Stimulated activated CD8-positive, alpha-beta memory T cell treated with anti-CD3 and anti-CD28 coated beads, Interleukin-4, amount 100 ng/mL, for 48 hours (primary cell): ENCODE measurements at places on chromosomes 6 and 20.

- DNase-seq = no peak
Measured at GRCh38 chr6:35385457-35386202, 43.3 kb downstream of the PPARD start.

DNA sequence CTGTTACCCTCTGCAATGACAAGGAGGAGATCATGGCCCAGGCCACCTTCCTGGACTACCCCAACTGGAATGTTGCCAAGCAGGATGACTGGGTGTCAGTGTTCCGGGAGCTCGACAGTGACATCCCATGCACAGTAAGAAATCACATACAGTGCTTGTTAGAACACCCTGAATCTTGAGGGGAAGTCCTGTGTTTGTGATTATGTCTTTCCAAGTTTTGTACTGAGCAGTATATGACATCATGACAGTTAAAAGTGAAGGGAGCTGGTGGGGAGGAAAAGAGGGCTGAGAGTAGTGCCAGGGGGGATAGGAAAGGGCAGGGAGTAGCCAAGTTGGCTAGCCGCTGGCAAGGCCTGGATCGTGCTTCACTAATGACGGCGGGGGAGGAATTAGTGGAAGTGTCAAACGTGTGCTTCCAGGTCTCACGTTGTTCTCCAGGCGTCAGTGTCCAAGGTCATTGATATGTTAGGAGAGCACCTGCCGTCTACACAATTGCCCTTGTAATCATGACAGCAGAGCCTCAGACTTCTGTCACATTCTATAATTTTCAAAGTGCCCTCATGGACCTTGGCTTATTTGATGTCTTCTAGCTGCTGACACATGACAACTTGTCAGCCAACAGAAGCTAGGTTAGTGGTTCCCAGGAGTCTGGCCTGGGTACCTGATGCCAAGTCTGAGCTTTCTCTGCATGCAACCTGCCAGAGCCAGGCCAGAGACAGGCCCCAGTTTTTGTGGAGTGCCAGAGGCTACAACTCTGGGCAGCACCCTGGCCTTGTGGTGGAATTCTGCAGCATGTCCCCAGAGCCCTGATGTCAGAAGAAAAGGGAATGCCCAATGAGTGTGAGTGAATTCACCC lies 18.8 kb downstream of the CFAP61 start:
- no peak for DNase-seq

DNA sequence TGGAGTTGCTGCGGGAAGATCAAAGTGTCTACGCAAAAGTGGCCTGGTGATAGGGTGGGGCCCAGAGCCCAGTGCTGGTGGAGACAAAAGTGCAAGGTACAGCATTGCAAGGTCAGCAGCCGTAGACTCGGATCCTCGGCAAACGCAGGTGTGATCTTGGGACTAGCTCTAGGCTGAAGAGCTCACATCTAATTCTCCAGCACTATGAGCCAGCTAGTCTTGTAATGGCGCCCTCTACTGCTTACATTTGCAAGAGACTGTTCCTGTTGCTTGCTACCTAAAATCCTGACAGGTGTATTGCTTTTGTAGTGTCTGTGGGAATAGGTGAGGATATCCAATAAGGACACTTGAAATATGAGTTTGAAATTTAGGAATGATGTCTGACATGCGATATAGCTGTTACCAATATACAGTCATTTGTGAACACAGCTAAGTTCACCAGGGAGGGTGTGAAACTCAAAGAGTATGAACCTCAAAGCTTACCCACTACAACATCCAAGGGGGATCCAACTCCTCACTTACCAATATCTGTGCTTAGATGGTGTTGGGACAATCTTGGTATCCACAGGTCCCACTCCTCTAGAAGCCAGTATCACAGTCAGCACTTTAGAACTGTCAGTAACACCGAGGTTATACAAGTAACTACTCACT lies 58.4 kb downstream of the PDE7B start:
- DNase-seq = peak; percentile 47

DNA sequence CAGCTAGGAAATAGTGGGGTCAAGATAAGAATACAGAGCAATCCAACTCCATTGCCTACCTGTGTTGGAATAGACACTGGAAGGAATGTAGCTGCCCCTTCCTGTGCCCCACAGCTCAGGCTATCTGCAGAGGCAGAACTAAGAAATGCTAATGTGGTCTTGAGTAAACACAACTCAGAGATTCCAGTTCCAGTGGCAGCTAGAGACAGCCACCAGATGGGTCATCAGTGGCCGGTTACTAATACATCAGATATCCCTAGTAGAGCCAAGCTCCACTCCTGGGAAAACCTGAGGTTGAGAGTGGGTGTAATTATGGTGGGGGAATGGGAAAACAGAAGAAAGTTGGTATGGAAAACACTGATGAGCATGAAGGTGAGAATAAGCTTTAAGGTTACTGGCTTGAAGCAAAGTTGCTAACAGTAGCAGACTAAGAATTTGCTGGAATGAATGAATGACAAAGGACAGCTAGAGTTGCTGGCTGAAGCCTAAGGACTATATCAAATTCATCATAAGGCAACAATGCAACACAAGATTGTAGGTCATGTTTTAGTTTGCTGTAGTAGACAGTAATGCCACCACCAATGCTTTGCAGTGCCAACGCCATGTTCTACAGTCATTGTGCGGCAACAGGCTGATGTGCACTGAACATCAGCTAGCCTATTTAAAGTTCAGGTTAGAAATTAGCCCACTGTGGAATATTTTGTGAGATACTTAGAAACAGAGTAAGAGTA lies 28.3 kb upstream of the FAM83C start:
- no peak for DNase-seq

- no peak for DNase-seq
Measured at GRCh38 chr6:105433723-105434122, 30.8 kb upstream of the PREP start.

DNA sequence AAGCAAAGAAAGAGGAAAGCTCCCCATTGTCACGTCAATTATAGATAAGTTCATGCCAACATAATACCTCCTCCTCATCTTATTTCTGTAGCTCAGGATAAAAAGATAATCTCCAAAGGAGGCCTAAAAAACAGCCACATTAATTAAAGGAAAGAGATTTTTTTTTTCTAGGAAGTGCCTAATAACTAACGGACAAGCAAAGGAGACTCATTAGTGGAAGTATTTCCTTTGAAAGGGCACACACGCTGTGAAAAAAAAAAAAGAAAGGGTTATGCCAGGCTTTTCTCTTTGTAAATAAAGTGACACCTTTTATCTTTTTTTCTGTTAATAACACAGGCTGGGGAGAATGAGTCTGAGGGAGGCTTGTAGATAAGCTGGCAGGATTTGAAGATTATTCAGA lies 55.7 kb downstream of the PCSK2 start:
- DNase-seq = no peak

DNA sequence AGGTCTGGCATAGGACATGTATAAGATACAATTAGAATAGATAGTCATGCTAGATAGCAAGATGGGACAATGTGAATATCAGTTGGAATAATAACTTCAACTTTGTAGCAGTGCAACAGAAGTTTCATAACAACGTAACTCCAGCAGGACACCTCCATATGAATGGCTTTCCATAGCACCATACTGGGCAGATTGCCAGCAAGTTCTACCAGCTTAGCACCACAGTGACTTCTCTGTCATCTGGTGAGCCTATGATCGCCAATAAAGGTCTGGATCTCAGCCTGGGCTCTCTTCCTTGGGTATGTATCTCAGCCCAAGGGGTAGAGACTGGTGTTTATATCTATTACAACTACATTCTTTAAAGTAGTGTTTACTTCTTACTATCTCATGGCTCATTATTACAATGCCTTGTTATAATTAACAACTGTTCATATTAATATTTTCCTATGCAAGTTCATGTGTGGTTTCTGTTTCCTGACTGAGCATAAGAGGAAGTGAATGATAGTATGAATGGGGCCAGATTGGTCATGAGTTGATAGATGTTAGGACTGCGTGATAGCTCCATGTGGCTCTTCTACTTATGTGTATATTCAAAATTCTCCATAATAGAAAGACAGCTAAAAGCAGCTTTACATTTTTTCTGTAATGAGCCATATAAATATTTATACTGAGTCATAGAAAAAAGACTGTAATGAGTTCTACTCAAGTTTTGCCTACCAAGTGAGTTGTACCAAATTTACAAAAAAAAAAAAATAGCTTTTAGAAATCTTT lies 22.9 kb downstream of the HTR1B start:
- DNase-seq = no peak

- no peak for DNase-seq
Measured at GRCh38 chr6:64482631-64483030, 847.0 kb downstream of the PHF3 start.

GRCh38 chr20:57153238-57153905 lies 113.1 kb downstream of the BMP7 start:
- no peak for DNase-seq

GRCh38 chr6:71886184-71887005 lies at the start of gene RIMS1:
TSS of gene RIMS1 (plus strand) at chr6:71886550. CDS start at chr6:71887024, 474 bp downstream.
- DNase-seq = no peak

DNA sequence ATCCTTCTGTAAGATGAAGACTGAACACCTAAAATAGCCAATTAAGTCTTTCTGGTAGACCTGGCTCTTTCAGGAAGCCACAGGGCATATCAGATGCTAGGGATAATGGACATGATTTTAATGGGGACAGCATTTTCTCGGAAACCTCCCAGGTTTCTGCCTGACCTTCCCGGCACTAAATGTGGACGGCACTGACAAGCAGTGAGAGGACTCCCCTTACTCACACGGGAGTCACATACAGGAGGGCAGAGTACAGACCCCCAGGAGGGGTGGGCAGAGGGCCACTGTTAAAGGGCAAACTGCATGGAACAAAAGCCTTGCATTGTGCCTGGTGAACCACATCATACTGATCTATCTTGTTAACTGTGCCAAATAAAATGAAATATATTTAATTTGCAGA lies 19.9 kb downstream of the PSMG4 start:
- DNase-seq = no peak

- DNase-seq = no peak
Measured at GRCh38 chr6:27562027-27562410, 89.1 kb upstream of the ZNF184 start.

DNA sequence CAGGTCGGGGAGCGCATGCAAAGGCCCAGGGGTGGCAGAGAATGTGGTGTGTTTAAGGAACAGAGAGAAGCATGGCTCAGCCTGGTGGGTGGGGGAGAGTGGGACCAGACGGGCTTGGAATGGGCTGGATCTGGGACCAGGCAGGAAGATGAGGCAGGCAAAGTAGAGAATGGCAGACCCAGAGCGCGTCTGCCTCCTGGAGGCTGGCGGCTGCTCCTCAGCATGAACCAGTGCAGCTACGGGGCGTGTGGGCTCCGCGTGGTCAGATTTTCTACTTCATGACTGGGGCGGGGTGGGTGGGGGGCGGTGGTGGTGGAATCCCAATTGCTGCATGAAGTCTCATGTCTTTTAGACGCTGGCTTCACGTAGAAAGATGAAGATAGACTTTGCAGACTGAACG lies 135.6 kb downstream of the TFAP2C start:
- DNase-seq = no peak

- no peak for DNase-seq
Measured at GRCh38 chr20:41300886-41301285, 16.6 kb downstream of the ZHX3 start.

GRCh38 chr6:127446356-127446755 lies 12.8 kb downstream of the KIAA0408 start:
- no peak for DNase-seq

DNA sequence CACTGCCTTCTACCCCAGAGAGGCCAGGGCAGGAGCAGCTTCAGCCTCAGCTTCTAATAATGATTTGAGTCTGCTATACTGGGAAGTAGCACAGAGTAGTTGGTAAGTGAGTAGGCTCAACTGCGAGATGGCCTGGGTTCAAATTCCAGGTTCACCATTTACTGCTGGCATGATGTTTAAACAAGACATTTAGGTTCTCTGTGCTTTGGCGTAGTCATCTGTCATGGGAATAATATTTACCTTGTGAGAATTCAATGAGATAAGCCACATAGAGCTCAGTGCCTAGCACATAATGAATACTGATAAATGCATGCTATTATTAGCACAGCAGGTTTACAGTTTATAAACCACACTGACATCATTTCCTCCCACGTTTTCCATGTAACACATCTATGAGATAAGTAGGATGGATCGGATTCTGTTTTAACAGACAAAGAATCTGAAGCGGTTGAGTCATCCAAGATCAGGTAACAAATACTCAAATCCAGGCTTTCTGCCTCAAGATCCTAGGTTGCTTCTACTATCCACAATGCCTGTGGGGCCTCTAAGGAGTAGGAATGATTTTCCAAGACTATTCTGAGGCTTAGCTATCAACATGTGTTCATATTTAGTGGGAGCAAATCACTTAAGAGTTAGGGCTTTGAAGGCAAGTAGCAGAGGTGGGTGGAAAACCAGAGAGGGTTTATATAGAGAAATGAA lies 72.9 kb upstream of the DTNBP1 start:
- DNase-seq = no peak

GRCh38 chr6:104558746-104559145 lies 301.0 kb downstream of the HACE1 start:
- DNase-seq = no peak

DNA sequence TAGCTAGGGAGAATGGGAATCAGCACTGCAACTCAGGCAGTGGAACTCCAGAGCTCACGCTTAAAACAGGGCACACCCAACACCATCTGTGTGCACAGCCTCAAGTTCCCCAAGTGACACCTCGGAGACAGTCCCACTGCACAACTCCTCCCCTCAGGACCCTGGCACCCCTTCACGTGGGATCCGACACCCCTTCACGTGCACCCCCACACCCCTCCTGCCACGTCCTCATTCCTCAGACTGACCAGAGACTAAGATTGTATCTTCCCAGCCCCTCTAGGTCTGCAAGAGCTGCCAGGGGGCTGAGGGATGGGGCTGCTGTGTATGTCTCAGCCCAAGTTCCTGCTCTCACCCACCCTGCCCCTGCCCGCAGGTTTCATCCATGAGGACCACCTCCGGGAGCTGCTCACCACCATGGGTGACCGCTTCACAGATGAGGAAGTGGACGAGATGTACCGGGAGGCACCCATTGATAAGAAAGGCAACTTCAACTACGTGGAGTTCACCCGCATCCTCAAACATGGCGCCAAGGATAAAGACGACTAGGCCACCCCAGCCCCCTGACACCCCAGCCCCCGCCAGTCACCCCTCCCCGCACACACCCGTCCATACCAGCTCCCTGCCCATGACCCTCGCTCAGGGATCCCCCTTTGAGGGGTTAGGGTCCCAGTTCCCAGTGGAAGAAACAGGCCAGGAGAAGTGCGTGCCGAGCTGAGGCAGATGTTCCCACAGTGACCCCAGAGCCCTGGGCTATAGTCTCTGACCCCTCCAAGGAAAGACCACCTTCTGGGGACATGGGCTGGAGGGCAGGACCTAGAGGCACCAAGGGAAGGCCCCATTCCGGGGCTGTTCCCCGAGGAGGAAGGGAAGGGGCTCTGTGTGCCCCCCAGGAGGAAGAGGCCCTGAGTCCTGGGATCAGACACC lies 7.6 kb downstream of the MYL9 start:
- DNase-seq = no peak

GRCh38 chr6:6005051-6006005 lies 1.4 kb downstream of the NRN1 start:
- no peak for DNase-seq
